ENCODE measurements at places on chromosomes 13 and 19.

- no peak for DNase-seq
Measured at GRCh38 chr19:37914908-37915307, 7.9 kb downstream of the SIPA1L3 start.

- DNase-seq, result no peak
Measured at GRCh38 chr13:93307136-93307535, 80.5 kb downstream of the GPC6 start.

DNA sequence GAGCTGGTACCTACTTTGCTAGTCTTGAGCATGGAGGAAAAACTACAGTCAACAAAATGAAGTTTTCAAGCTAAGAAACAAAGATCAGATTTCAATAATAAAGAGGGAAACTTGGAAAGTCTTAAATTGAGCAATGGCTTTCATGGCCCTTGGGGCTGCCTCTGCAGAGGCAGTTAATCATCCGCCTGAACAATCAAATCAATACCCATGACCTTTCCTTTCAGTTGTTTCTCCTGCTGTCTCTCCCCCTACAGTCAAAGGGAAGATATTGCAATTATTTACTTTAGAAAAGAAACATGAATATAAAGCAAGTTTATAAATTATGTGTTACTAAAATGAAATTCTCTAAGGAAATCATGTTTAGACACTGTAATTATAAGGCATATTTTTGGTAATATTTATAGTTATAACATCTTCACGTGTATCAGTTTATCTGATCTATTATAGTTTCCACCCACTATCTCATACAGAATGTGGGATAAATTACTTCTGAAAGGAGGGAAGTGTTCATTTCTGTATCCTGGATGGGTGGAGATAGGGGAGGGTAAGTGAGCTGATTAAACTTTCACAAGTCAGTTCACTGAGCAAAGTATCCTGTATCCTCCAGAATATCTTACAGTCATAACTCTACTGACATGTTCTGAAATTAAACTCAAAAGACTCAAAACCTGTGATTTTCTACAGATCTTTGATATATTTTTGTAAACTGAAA, 72.4 kb upstream of the TSC22D1 start:
- no peak for DNase-seq

- no peak for DNase-seq
Measured at GRCh38 chr13:113034451-113035212, 65.6 kb downstream of the MCF2L start.

DNA sequence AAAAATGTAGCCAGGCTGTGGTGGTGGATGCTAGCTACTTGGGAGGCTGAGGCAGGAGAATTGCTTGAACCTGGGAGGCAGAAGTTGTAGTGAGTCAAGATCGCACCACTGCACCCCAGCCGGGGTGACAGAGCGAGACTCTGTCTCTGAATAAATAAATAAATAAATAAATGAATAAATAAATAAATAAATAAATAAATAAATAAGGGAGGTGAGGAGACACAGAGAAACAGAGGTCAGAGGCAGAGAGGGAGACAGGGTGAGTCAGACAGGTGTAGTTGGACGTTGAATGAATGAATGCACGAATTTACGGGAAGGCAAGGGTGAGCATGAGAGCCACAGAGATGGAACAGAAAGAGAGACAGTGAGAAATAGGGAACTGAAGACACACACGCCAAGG, 3.1 kb downstream of the RAB4B start:
- DNase-seq, result no peak
